ENCODE measurements at places on chromosomes 7 and 10.

- DNase-seq, result no peak
These were observed 57.7 kb upstream of the KCNIP2 start for GRCh38 chr10:101901340-101901739.

DNA sequence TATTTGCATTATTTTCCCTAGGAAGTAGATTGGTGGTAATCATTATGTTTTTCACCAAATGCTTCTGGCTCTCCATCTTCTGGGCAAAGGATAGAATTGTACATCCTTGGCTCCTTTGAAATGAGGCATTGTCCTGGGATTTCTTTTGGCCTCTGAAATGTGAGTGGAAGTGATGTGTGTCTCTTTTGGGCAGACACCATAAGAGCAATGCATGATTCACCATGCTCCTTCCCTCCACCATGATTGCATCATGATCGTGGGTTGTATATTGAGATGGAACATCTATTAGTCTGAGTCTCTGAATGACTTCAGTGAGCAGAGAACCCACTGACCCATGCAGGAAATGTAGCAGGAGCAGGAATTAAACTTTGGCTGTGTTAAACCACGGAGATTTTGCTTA, 49.2 kb downstream of the ADRA2A start:
- no peak for DNase-seq

- no peak for DNase-seq
These were observed 55.7 kb downstream of the PRKAG2 start for GRCh38 chr7:151821226-151821625.

DNA sequence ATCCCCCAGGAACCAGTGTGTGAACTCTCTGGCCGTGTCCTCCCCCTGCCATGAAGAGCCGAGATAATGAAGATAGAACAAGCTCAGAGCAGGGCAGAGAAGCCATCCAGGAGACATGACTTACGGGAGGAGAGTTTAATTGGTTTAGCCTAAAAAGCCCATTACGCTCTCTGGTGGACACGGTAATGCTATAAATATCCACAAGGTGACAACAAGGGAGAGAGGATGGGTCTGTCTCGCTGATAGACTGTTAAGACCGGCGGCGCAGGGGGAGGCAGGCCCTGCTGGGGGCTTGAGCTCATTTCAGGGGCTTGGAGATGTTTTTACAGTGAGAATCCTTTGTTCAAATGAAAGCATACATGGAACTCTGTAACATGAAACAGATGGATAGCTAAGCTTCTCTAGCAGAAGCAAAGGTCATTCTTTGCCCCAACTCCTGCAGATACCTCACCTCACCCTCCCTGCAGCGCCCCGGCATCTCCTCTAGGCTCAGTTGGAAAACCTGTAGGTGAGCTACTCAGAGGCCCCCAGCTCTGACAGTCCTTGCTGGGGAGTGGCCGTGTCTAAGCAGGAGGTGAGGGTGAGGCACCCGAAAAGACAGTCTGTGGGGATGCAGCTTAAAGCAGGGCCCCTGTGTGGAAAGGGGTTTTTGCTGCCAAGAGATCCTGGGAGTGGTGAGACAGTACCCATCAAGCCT, 40.8 kb upstream of the LOXL4 start:
- DNase-seq, result no peak

All from stimulated activated CD8-positive, alpha-beta memory T cell treated with anti-CD3 and anti-CD28 coated beads, Interleukin-2, amount 100 ng/mL, for 1 hour (primary cell).